Cardiac muscle cell (in vitro differentiated cells and primary cell): ENCODE measurements at places on chromosomes 5 and 9. TPM values are rescaled to one million over a fixed set of nuclear protein-coding genes. Genes with fewer than 3 reads are reported as not detected.

GRCh38 chr5:96657068-96657467 is 5.1 kb upstream of the CAST start:
- no peak overlapping the region for H3K27ac ChIP-seq
- no peak overlapping the region for H3K4me3 ChIP-seq
- no peaks in the 10 kb centered on the region for H3K4me1 ChIP-seq

DNA sequence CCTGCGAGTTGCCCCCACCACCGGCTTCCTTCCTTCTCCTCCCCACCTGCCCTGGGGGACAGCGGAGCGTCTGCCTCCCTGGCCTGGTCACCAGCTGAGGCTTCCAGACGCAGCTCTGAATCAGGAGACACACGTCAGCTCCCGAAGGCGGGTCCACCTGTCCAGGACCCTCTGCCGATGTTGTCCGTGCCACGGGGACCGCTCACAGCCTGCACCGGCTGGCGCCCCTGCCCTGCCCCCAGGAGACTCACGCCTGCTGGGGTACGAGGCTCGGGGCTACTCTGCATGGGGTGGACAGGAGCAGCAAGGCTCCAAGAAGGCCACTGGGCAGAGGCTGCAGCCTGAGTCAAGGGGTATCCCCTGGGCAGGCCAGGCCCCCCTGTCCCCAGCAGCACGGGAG is 1.9 kb upstream of the CCDC187 start:
- H3K4me1 ChIP-seq: no peaks in the 10 kb centered on the region
- no peak overlapping the region for H3K4me3 ChIP-seq
- no peak for DNase-seq

- no peak overlapping the region for H3K27ac ChIP-seq
- no peaks in the 10 kb centered on the region for H3K27me3 ChIP-seq
- no peak overlapping the region for H3K4me3 ChIP-seq
- no peaks in the 10 kb centered on the region for H3K36me3 ChIP-seq
These were observed 17.8 kb downstream of the DMRT1 start for GRCh38 chr9:859251-859650.

DNA sequence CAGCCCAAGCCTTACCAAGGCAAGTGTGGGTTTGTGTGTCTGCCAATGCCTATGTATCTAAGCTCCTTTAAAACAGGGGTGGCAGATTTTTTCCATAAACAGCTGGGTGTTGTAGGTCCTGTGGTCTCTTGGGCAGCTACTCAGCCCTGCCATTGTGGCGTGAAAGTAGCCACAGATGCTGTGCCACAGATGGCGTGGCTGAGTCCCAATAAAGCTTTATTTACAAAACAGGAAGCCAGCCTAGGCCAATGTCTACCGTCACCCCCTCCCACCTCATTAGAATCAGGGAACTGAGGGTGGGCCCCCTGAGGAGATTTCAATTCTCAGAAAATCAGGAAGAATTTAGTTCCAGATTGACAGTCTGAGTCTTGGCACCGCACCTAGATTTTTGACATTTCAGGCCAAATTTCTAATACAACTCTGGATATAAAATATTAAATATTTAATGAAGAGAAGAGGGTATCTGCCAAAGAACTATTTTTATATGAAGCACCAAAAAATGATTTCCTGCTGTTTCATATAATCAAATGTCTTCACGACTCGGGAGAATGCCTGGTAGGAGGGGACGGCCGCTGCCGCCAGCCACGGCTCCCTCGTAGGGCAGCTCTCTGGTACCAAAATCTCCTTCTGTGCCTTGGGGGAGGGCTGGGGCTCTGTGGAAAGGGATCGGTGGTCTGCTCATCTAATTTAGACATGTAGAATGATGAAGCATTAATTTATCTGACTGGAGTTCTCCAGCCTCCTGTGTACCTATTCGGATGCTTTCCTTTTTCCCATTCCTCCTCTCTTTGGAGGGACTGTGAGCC is 420.9 kb downstream of the IRX2 start:
- H3K27me3 ChIP-seq: no peaks in the 10 kb centered on the region
- H3K27ac ChIP-seq: no peak overlapping the region
- no peak for DNase-seq
- H3K4me1 ChIP-seq: no peaks in the 10 kb centered on the region
- no peak overlapping the region for H3K4me3 ChIP-seq

DNA sequence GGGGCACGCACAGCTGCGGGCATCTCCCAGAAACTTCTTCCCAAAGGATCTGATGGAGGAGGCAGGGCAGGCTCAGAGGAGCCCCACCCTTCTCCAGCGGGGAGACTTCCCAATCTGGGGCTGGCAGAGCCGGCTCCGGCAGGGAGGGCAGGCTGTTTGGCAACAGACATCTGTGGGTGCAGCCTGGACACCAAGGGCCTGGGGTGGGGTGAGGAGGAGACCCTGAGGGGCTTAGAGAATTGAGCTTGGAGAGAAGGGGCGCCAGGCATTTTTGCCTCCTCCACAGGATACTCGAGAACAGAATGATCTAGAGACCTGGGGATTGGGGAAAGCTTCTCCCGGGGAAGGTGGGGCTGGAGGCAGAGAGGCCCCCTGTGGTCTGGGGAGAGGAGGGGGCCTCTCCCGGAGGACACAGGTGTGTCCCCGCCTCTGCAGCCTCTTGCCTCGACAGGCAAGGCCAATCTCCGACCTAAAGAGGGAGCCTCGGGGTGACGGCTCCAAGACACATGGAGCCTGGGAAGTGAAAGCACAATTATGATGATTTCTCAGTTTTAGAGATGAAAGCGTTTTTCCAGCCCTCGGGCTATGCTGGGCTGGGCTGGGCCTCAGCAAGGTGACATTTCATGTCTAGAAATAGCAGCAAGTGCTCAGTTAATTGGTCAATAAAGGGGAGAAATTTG is 8.4 kb downstream of the LHX3 start:
- H3K27me3 ChIP-seq: peaks cover 100% of the 10 kb centered on the region
- no peaks in the 10 kb centered on the region for H3K36me3 ChIP-seq
- H3K4me1 ChIP-seq: peaks cover 5% of the 10 kb centered on the region
- no peak for DNase-seq

GRCh38 chr9:102514541-102514940 is 480.6 kb upstream of the CYLC2 start:
- no peak overlapping the region for H3K27ac ChIP-seq
- no peaks in the 10 kb centered on the region for H3K36me3 ChIP-seq
- DNase-seq: no peak
- H3K27me3 ChIP-seq: no peaks in the 10 kb centered on the region
- no peak overlapping the region for H3K4me3 ChIP-seq

DNA sequence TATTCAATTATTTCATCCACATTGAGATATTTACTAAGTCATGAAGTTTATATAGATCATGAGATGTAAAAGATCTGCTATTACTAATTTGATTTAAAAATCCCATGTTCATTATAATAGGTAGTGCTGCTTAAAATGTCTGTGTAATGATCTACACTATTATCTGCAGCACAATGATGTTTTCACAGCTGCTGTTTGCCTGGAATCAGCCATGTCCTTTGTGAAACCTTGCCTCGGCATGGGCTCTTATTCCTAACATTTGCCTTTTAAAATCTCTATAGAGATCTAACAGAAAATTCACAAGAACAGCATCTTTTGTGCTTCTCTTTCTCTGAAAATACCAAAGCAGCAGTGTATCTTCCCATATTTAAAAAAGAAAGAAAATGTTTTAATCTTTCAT is 444.6 kb downstream of the PTPRD start:
- no peaks in the 10 kb centered on the region for H3K4me1 ChIP-seq
- no peak overlapping the region for H3K27ac ChIP-seq
- H3K4me3 ChIP-seq: no peak overlapping the region
- no peaks in the 10 kb centered on the region for H3K27me3 ChIP-seq
- DNase-seq: no peak

DNA sequence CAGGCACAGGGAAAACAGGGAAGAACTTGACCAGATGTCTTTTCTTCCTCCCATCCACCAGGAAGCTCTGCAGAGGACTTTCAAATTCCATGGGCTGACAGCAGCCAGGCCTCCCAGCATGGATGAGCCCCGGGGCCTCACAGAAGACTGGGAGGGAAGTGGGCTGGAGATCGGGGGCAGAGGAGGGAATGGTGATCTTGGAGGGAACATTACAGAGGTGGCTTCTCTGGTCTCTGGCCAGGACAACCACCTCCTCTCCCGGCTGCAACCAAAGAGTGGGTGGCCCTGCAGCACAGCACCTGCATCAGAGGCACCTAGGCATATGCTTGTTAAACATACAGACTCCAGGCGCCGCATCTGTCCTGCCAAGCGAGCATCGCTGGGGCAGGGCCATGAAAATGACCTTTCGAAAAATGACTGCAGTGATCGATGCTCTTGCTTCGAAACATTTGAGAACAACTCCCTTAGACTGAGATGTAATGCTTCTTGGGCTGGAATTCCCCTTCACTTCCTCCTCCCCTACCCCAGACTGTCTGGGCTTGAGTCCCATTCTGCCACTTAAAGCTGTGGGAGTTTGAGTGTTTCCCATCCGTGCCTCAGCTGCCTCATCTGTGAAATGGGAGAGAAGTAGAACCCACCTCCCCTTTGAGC is 68.7 kb upstream of the UNC5A start:
- no peak overlapping the region for H3K4me3 ChIP-seq
- peaks cover 36% of the 10 kb centered on the region for H3K27me3 ChIP-seq
- no peaks in the 10 kb centered on the region for H3K36me3 ChIP-seq
- DNase-seq: no peak
- peaks cover 12% of the 10 kb centered on the region for H3K4me1 ChIP-seq

Gene FOXD4
- 0.81 and 1.5 TPM in 2 replicates for total RNA-seq

Gene DDX4
- not detected in 2 replicates for total RNA-seq

Gene FOXD4L6
- 0.60 TPM in 1 of 2 replicates, not detected in the other for total RNA-seq

Gene PARP8
- 12.2 and 18.2 TPM in 2 replicates for total RNA-seq

Gene CCL21
- total RNA-seq: 3.6 and 8.2 TPM in 2 replicates

Gene PTPRD
- total RNA-seq: 181 and 287 TPM in 2 replicates

Gene REEP2
- 42.2 and 56.6 TPM in 2 replicates for total RNA-seq
